ENCODE measurements at places on chromosomes 6 and 20.

DNA sequence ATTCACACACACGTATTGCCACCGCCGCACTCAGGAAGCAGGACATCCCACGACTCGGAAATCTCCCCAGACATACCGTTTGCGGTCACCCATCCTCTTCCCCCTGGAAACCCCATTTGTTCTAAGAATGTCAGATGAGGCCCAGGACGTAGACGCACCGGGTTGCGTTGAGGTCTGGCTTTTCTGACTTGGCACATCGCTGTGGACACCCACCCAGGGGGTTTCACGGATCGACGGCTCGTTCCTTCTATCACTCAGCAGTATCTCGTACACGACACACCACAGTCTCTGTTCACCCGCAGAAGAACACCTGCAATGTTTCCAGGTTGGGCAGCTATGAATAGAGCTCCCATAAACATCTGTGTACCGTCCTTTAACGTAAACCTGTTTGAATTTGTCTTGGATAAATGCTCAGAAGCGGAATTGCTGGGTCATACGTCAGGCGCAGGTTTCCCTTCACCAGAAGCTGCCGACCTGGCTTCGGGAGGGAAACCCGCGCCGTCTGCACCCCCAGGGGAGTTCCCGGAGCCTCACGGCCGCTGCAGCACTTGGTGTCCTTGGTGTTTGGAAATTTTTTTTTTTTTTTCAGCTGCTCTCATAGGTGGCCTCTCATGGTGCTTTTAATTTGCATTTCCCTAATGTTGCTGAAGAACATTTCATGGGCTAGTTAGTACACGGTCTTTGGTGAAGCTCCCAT lies 9.3 kb upstream of the EEF1A2 start:
- DNase-seq: no peak

DNA sequence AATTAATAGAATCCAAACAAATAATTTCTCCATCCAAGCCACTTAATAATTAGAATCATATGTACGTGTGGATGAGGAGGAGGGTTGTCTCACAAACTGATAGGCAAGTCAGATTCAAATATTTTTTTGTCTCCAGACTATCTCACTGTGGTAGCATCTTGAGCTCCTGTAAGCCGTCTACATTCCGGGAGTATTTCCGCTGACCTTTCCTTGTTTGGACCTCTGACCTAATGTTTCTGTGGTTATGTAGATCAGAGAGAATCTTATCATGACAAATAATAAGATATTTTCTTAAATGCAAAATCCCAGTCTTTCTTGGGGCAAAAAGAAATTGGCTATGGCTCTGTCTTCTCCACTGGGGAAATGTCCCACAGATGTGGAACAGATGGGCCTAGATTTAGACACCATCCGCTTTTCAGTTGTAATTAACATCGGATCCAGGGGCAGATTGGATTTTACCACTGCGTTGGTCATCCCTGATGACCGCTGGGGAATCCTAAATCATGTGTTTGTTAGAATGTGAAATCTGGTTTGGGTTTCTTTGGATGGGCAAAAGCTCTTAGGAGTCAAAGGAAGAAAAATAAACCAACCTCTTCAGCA lies 197.1 kb upstream of the RIN2 start:
- DNase-seq: no peak

DNA sequence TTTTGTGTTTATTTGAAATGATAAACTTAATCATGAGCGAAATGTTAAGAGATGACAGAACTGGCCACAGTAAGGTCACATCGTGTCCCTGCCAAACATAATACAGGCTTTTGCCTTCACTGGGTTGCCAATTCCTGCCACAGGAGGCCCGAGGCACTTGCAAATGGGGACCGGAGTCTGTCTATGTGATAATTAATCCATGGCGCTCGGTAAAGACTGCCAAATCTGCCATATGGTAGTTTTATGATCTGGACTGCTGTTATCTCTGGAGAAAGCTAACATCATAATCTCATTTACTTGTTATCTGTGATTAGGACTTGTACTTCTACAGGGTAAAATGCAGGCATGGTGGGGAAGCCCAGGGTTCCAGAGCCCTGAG lies 170.5 kb upstream of the TSHZ2 start:
- DNase-seq: no peak

- DNase-seq: no peak
Measured at GRCh38 chr6:38131527-38131965, 312.0 kb downstream of the ZFAND3 start.

DNA sequence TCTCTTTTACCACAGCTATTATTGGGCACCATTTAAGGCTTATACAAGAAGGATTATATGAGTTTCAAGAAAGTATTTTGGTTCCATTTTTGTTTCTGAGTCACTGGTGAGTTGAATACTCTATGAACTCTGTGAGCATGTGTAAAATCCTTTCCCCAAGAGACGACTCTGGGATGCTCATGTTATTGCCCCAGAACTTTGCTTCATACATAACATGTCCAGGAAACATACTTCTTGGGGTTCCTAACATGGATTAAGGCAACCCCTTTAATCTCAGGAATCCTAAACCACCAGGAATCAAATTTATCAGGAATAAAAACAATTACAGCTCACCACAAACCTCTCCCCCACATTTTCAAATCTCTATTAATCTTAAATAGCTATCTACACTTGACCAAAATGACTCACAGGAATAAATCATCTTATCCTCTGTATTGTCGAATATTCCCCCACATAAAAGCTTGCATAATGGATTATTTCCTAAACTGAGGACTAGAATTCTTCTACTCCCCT lies 117.5 kb upstream of the COL21A1 start:
- no peak for DNase-seq

DNA sequence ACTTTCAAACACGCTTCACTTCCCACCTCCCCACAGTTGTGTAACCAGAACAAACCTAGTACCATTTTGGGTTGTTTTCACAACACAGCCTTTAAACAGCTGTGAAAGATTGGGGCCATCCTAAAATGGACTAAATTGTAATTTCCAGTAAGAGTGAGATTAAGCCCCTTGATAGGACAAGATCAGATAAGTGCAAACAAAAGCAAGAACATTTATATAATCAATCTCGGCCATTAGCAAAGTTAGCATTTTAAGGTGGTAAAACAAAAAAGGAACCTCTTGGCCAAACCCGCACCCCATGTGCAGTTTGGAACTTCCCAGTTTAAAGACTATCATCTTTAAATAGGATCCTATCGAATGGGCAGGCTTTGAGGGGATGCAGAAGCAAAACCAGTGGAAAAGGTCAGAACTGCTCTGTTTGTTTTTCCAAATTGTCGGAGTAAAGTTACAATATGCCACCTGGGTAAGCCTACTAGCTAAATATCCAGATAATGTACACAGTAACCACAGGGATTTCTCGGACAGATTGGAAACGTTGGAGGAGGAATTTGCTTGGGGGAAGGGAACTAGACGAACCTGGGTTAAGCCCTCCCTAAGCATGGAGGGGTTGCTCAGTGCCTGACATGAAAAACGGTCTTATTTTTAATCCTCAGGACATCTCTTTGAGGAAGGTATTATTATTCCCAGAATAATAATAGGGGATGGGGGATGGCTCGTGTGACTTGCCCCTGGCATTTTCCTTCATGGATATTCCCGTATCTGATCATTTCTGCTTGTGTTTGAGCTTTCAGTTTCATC lies 159.8 kb upstream of the SALL4 start:
- DNase-seq: no peak

All from stimulated activated CD4-positive, alpha-beta T cell treated with anti-CD3 and anti-CD28 coated beads, Interleukin-4, amount 100 ng/mL, for 1 hour (primary cell).